ENCODE measurements at places on chromosomes 13 and 19.

DNA sequence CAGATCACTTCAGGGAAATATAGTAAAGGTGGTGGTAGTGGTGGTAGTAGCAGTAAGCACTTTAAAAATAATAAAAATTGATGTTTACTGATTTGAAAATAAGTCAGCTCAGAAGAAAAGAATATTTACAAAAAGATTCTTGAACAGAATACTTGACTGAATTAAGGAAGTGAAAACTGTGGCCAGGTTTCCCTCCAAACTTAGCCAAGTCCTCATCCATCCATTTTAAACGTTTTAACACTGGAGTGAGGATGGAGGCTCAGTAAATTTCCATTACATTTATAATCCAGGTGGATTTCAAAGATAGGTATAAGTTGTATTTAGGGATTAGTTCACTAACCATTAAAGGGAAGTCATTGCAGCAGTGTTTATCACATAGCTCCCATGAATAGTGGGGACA is 221.5 kb downstream of the RGCC start:
- DNase-seq = no peak

GRCh38 chr13:45349438-45349837 is 8.5 kb upstream of the TPT1 start:
- no peak for DNase-seq

DNA sequence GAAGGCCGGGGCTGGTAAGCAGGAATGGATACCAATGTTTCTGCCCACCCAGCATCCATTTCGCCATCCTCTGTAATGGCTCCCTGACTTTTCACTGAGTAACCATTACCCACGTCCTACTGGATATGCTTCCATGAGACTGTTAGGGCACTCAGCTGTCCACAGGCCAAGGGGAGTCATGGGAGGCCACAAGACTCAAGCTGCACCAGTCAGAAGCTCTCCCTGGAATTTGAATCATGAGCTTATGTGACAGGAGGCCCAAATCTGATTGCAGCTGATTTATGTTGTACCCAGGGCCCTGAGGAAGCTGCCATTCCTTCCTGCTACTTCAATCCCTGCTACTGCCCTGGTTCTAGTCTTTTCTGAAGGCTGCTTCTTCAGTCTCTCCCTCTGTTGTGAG is 28.3 kb downstream of the DEDD2 start:
- no peak for DNase-seq

- DNase-seq = no peak
Measured at GRCh38 chr13:33286128-33286527, 573 bp upstream of the STARD13 start.

DNA sequence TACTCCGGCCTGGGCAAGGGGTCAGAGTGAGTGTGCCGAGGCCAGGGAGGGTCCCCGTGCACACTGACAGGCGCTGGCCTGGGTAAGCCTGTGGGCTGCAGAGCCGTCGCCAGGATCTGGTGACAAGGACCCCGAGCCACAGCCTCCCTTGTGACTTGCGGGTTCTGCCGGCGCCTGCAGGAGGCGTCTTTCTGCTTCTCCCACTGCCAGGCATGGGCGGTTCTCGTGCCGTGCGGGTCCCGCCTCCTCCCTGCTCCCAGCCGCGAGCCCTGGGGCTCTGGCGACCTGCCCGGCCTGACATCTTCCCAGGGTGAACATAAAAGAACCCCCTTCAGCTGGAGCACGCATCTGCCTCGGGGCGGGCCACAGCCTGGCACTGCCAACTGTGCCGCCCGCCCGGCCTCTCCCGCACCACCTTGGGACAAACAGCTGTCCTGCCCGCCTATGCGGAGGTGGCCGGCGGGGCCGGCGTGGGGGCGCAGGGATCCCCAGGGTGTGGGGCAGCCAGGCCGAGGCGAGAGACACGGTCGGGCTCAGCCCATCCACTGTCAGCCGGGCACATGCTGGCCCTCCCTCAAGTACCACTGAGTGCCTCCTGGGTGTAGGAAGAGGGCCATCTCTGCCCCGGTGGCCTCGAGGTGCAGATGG is 1.5 kb upstream of the HCN2 start:
- DNase-seq = no peak

DNA sequence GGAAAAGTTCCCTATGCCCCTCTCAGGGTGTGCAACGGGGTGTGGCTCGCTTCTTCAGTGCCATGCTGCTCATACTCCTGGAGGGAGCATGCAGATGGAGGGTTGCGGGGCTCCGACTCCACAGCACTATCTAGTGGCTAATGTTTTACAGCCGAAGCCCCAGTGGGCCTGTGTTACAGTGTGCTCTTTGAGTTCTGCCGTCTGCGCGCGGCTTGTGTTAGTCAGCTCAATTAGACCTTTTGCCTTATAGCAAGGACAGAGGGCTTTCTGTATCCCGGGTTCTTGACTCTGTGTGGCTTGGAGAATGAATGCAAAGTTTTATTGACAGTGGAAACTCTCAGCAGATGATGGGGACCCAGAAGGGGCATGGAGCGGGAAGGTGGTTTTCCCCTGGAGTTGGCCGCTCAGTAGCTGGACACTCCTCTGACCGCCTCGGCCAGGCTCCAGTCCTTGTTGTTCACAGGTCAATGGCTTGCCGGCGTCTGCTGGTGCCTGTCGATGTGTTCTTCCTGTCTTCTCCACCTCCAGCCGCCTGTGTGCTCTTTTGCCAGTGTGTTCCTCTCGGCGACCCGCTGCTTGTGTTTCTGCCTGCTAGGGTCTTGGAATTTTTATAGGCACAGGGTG is 383.4 kb downstream of the LMO7 start:
- no peak for DNase-seq

DNA sequence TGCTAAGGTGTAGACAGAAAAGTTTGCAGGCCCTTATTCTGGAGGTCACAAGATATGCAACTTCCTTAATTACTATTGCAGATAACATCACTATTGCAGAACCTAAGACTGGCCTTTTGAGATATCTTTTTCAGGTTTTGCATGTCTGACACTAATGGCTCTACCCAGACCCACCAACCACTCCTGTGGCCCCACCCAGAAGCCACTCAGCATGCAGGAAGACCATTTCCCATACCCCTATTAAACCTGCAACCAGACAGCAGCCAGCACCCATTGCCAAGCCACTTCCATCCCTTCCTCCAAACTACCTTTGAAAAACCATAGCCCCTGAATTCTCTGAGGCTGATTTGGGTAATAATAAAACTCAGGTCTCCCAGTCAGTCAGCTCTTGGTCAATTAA is 297.6 kb downstream of the SLITRK6 start:
- no peak for DNase-seq

DNA sequence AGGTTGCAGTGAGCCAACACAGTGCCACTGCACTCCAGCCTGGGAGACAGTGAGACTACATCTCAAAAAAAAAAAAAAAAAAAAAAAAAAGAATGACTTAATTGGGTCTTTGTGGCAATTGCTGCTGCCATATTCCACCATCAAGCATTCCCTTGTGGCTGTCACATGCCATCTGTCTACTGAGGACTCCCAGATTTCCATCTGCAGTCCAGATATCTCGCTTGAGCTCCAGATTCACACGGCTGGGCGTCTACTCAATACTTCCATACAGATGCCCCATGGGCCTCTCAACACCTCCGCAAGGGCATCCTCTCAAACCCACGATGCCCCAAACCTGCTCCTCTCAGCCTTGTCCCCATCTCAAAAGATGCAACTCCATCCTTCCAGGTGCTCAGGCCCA is 12.9 kb downstream of the TMEM143 start:
- no peak for DNase-seq

GRCh38 chr13:95354680-95355487 is 53.6 kb upstream of the ABCC4 start:
- DNase-seq = no peak

DNA sequence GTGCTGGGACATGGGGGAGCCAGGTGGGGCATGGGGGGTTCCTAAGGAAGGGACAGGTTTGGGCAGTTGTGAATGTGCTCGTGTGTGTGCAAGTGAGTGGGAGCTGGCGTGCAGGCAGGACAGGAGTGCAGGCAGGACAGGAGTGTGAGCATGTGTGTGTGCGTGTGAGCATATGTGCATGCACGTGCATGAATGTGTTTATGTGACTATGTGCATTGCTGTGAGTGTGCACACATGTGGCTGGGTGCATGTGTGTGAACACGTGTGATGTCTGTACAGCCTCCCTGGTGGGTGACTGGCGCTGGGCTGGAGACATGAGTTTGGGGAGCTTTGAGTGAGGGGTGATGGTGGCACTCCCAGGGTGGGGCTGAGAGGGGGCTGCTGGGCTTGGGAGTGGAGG is 33.4 kb downstream of the CRTC1 start:
- DNase-seq = no peak

- no peak for DNase-seq
Measured at GRCh38 chr19:49952479-49952836, 8.5 kb downstream of the SIGLEC11 start.

- no peak for DNase-seq
Measured at GRCh38 chr19:2906631-2907195, 6.0 kb downstream of the ZNF57 start.

DNA sequence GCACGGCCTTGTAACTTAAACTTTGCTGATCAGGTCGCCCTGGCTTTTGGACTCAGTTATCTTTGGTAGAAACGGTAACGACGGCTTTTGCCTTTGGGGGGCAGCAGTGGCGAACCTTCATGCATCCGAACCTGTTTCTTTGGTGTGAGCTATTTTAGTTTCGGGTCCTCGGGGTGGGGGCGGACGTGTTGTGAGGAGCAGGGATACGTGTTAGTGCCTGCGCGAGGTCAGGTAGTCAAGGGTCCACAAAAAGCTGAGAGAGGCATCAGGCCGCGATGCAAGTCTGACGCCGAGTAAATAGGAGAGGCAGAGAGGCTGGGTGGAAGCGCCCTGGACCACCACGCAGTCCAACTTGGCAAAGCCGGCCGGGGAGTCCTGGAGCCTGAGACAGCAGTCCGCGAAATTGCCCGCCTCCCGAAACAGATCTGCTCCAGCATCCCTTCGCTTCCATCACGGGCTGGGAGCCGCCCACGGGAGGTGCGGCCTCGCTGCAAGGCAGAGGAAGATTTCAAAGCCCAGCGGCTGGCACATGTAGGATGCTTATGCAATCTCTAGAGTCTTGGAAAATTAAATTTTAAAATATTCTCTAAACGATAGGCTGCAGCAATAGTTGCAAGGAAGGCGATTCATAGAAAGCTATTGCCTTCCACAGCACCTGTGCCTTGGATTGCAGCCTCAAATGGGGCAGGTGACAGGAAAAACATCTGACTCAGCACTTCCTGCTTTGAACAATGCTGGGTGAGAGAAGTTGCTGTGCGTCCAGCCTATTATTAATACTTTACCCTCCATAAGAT is 4.6 kb upstream of the TPP2 start:
- DNase-seq = peak; percentile 69

DNA sequence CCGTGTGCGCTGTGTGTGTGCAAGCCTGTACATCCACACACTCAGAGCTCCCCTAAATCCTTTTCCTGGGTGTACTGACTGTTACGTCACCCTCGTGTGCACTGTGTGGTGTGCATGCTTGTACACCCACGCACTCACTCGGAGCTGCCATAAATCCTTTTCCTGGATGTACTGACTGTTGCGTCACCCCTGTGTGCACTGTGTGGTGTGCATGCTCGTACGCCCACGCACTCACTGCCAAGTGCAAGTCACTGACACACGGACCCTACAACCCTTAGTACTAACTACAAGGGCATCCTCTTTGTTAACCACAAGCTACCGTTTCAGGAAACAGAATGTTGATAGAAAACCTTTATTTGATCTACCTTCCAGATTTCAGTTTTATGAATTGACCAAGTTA is 983.4 kb downstream of the EFNB2 start:
- no peak for DNase-seq

DNA sequence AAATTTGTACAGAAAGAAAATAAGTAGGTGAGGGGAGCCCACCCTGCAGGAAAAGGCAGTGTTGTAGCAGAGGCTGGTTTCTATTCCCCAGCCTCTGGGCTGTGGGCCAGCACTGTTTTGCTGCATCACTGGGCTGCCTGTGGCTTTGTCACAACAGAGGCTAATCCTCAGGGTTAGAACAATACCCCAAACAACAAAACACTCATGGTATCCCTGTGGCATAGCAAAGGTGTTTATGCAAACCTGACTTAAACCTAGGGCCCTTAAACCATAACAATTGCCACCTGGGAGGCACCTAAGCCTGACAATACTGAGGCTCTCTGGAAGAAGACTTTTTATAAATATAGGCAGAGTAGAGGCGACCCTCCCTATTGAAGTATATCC is 314.7 kb downstream of the OLFM4 start:
- no peak for DNase-seq

GRCh38 chr19:50467566-50467965 is 8.7 kb upstream of the EMC10 start:
- DNase-seq = no peak

GRCh38 chr19:43755256-43755801 is 567 bp upstream of the SMG9 start:
- peak; percentile 67 for DNase-seq

DNA sequence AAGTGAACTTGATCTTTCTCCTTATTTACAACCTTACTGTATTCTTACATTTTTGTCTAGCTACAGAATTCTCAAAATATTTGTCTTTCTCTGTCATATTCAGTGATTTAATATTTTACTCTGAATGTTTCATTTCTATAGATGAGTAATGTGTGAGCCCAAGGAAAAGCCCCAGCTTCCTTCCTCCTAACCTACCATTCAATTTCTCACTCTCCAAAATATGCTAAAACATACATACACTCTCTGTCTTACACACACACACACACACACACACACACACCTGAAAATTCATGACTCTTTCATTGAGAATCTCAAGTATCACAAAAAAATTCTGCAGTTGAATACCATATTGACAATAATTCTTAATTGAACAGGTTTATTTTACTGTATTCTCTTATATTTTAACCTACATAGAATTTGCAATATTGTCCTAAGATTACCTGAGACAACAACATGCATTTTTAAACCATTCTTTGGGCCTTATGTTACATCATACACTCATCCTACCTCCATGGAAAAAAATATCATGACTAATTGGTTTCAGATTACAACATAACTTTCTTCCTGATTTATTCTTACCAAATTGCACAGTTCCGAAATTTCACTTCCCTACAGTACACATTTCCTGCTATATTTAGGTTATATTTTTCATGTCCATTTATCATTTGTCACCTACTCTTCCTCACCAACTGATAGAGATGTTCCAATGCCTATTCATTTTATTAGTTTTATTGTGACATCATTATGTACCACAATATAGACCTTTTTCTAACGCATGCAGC is 1965.6 kb upstream of the PCDH20 start:
- DNase-seq = no peak

- DNase-seq = peak; percentile 72
Measured at GRCh38 chr19:35879770-35880317, 11.5 kb downstream of the APLP1 start.
